ENCODE measurements at places on chromosomes 16 and 17. TPM values are rescaled to one million over a fixed set of nuclear protein-coding genes. Genes with fewer than 3 reads are reported as not detected.

The SEPTIN1 gene
- 2.7 TPM for total RNA-seq

The MEAK7 gene
- total RNA-seq = 15.3 TPM

The WNT9B gene
- 0.87 TPM for total RNA-seq

The KRTAP4-9 gene
- not detected for total RNA-seq

The USB1 gene
- 67.1 TPM for total RNA-seq

The TRPV2 gene
- total RNA-seq = 3.5 TPM

The PPP1R1B gene
- total RNA-seq = 15.2 TPM

The ITGB3 gene
- total RNA-seq = 0.14 TPM

The KRT33A gene
- total RNA-seq = not detected

The CCL18 gene
- not detected for total RNA-seq

The B4GALNT2 gene
- total RNA-seq = 0.02 TPM

The SLC2A4 gene
- total RNA-seq = 5.6 TPM

The CEP131 gene
- 34.3 TPM for total RNA-seq

The CCL11 gene
- total RNA-seq = not detected

The SDK2 gene
- total RNA-seq = 14.8 TPM

The ZNF23 gene
- 9.6 TPM for total RNA-seq

The TMIGD1 gene
- not detected for total RNA-seq

The SDR42E2 gene
- total RNA-seq = 0.13 TPM

The KCNJ16 gene
- total RNA-seq = not detected

The HNF1B gene
- 0.26 TPM for total RNA-seq

The PIK3R5 gene
- 5.9 TPM for total RNA-seq

The GUCY2D gene
- total RNA-seq = 1.1 TPM

The CSH1 gene
- not detected for total RNA-seq

The HOXB1 gene
- 0.41 TPM for total RNA-seq

The CACNA1G gene
- 6.7 TPM for total RNA-seq

The BRCA1 gene
- 37.8 TPM for total RNA-seq

The C1QL1 gene
- 13.4 TPM for total RNA-seq

The ZMYND15 gene
- total RNA-seq = 0.63 TPM

The TMC6 gene
- total RNA-seq = 120 TPM

The PPM1E gene
- total RNA-seq = 8.2 TPM

The SPIRE2 gene
- 21.1 TPM for total RNA-seq

The ORC6 gene
- total RNA-seq = 71.9 TPM

The GJD3 gene
- 2.3 TPM for total RNA-seq

The BIRC5 gene
- total RNA-seq = 117 TPM

The ZFPM1 gene
- total RNA-seq = 8.1 TPM

The ZNF19 gene
- total RNA-seq = 3.3 TPM

The KRT36 gene
- not detected for total RNA-seq

The KRT20 gene
- 0.21 TPM for total RNA-seq

The SLC52A1 gene
- 0.78 TPM for total RNA-seq

The TMC8 gene
- 3.1 TPM for total RNA-seq

The CDH15 gene
- 0.41 TPM for total RNA-seq

The BCL7C gene
- 20.3 TPM for total RNA-seq

The MMP28 gene
- total RNA-seq = not detected

The C16orf86 gene
- 4.9 TPM for total RNA-seq

The ANKRD40CL gene
- total RNA-seq = not detected

The CACNG3 gene
- total RNA-seq = not detected

The RRAD gene
- 0.52 TPM for total RNA-seq

The NOD2 gene
- 0.34 TPM for total RNA-seq

The CISD3 gene
- total RNA-seq = 12.1 TPM

The SPNS2 gene
- total RNA-seq = 0.87 TPM

The PLEKHH3 gene
- total RNA-seq = 33.0 TPM

Data from WTC11 (cell line).